Stimulated activated CD4-positive, alpha-beta T cell treated with anti-CD3 and anti-CD28 coated beads, TNF-alpha, amount 100 ng/mL, for 1 hour (primary cell): ENCODE measurements at places on chromosomes 1 and 21.

GRCh38 chr1:203306965-203307541 lies 1.7 kb downstream of the BTG2 start:
- DNase-seq: no peak

DNA sequence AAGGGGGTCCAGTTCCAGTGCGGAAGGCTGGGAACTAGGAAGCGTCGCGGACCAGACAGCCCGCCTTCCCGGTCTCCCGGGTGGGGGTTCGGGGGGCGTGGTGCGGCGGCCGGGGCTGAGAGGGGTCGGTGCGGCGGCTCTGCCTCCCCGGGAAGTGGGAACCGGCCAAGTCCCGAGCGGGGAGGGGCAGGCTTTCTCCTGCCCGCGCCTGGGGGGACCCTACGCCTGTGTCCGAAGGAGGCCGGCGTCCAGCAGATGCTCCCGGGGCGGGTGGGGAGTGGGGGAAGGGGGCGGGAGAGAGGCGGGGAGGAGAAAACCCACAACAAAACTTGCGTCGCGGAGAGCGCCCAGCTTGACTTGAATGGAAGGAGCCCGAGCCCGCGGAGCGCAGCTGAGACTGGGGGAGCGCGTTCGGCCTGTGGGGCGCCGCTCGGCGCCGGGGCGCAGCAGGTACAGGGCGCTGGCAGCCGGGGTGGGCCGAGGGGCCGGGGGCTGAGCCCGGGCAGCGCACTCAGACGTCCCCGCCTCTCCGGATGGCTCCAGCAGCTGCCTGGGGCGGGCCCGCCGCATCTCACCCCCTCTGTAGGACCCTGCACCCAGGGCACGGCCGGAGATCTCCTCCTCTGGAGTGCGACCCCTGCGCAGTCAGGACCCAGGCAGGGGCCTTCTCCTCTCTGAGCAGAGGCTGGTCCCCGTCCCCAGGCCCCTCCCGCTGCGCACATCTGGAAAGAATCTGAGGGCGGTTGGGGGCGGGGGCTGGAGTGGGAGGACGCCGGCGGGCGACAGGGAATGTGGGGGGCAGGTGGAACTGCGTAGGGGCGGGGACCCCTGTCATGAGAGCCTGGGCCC lies at the start of gene PODN:
PODN (plus strand) TSS at position 355 of the 849 bp plus-strand sequence. CDS start 7,643 bp downstream, outside the sequence.
- DNase-seq: no peak

DNA sequence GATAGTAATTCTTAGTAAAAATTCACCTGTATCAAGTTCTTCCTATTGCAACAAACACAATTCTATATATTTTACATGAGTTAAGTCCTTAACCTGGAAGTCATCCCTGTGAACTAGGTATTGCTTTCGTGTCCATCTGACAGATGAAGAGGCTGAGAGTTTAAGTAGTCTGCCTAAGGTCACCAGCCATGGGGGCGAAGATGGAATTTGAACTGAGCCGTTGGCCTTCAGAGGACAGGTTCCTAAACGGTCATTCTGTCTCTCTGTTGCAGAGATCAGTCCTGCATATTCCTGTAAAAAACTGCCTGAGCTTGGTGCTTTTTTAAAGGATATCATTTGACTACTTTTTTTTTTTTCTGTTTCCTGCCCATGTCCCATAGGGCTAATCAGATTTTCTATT lies 10.2 kb upstream of the POFUT2 start:
- DNase-seq: no peak

GRCh38 chr1:200453553-200453905 lies 43.7 kb upstream of the ZNF281 start:
- DNase-seq: no peak

DNA sequence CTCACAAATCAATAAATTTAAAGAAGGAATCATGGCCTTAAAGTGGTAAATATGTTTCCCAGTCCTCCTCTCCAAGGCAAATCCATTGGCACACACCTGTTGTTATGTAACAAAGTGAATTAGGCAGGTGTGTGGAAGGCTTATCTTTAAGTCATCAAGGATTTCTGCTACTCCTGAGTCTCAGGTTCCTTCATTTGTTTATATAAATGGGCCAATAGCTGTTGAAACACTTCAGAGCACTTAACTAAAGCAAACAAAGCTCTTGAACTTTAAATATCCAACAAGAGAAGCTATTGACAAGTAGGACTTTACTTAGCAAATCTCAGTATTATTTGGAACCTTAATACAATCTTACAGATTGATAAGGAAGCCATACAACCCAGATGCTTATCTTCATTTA lies 99.3 kb upstream of the ESRRG start:
- no peak for DNase-seq

DNA sequence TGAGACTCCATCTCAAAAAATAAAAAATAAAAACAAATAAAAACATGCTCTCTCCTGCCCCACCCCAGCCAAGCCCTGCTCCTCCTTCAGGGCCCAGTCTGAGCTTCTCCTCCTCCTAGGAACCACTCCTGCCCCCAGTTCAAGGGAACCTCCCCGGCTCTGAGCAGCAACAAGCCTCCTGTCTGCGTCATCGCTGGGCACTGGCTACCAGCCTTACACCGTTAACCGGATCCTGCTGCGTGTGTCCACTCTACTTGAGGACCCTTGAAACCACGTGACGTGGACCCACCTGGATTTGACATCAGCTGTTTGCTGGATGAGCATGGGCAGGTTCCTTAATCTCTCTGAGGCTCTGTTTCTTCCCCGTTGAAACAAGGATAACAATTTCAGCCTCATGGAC lies 1.6 kb upstream of the TAS1R2 start:
- DNase-seq: no peak

GRCh38 chr21:25080141-25080540 lies 527.1 kb downstream of the MRPL39 start:
- no peak for DNase-seq

GRCh38 chr1:160755911-160756848 lies 17.1 kb downstream of the SLAMF7 start:
- no peak for DNase-seq

DNA sequence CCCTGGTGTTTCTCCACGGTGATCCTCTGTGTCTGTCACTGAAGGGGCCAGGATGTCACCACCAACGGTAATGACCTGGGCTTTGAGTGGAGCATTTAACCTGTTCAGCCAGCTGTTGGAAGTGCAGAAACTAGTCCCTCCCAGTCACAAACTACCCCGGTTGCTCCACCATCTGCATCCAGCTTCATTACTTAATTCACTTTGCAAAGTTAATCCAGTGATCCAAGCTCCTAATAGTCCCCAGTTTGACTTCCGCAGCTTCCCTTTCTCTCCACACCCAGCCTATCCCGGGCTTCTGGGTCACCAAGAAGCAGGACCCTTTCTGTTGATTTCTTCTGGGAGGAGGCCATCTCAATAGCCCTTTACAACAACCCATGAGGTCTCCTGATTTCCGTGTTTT lies 63.5 kb downstream of the MDM4 start:
- DNase-seq: no peak

DNA sequence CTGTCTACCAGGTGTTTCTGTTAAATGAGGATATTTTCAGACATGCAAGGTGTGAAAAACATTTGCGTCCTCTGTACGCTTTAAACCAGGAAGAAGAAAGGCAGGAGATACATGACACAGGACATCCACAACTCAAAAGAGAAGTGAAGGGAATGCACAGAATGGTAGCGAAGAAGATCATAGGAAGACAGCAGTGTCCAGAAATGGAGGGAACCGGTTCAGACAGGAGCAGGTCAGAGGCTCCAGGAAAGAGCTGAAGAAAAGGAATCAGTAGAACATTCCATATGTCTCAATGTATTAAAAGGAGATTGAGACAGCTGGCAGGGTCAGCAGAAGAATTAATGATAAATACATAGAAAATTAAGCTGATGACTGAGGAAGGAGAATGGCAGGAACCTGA lies 190.9 kb downstream of the CDC7 start:
- no peak for DNase-seq

DNA sequence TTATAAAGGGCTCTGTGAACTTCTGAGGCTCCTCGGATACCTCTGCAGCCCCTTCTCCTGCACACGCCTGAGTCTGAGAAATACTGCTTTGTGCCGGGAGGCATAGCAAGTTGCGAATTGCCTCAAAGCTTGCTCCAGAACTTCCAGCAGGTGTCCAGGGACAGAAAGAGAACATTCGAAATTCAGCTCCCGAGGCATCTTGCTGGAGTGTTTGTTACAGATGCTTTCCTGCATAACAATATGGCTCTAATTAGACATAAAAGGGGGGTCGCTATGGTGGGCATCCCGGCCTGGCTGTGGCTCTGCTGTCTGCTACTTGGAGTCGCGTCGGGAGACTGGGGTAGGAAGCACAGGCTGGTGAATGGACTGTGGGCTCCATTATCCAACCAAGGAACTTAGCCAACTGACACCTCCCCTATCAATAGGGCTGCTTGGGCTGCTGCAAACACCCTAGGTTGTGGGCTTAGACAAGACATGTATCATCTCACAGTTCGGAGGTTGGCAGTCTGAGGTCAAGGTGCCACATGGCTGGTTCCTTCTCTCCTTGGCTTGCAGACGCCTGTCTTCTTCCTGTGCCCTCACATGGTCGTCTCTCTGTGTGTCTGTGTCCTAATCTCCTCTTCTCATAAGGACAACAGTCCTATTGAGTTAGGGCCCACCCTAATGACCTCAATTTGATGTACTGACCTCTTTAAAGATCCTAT lies 607.0 kb downstream of the NPHP4 start:
- no peak for DNase-seq

- no peak for DNase-seq
Measured at GRCh38 chr1:160811147-160811546, 15.2 kb downstream of the LY9 start.

DNA sequence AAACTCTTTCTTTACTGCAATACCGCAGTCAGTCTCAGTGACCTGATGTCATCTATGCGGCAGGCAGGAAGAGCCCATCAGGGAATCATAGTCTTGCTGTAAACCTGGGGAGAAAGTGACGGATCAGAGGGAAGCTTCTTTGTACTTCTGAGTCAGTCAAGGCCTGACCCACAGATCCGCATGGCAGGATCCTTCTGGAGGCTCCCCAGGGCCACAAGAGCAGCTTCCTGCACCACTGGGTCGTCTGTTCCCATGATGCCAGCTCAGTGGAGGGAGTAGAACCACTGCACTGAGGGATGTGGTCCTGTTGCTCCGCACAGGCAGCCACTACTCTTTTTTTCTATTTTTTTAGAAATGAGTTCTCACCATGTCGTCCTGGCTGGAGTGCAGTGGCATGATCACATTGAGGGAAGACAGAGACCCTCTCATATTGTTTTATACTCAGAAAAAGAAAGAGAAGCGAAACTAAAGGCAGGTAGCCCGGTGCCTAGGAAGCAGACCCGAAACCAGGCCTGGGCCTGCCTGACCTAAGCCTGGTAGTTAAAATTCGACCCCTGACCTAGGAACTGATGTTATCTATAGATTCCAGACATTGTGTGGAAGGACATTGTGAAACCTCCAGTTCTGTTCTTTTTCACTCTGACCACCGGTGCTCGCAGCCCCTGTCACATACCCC lies 6.3 kb upstream of the ERVH48-1 start:
- no peak for DNase-seq

DNA sequence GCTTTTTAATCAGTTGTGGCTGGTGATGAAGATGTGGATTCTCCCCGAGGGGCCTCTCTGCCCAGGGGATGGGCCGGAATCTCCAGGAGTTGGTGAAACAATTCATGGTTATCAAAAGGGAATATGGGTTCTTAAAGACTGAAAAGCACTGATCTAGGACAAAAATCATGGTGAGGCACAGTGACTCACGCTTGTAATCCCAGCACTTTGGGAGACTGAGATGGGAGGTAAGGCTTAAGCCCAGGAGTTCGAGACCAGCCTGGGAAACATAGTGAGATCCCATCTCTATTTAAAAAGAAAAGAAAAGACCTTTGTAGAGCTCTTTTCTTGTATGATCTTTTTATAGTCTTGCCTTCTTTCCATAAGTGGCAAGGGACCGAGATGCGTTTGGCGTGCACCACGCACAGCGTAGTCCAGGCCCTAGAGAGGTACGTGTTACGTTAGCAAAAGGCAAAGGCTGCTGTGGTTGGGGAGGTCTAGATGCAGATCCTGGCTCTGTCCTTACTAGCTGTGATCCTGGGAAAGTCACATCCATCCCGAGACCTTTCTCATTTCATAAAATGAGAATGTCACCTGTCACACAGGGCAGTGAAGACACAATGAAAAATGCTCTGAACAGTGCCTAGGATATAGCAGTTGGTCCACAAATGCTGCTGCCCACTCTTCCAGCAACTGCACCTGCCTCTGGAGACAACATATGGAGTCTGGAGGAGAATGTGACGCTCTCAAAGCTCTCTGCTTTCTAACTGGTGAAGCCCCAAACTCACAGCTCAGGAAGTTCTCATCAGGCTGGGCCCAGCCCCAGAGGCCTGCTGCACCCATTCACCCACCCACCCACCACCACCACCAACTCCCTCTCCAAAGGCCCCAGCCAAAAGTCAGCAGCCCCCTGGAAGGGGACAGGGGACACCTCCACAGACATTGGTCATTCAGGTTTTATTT lies 54.8 kb downstream of the KIF21B start:
- DNase-seq: no peak

DNA sequence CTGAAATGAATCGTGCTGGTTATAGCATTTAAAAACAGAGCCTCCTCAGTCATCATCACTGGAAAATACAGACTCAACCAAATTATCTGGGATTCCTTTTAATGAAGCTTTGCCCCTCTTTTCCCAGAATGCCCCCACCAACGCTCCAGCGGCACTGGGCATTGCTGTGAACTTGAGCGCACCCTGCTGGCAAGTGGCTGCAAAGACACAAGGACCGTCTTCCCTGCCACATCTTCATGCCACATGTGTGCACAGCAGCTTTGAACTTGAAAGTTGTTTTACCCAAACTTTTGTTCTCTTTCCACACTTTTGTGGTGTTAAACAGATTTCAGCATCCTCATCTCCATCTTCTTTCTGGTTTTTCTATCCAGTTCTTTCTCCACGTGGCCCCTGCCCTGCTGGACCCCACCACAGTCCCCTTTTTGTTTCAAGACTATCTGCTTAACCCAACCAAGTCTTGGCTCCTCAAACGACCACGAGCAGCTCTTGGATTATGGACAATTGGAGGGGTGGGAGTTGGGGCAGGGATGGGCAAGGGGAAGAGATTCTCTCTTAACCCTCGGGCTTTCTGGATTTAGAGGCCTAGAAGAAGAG lies 12.8 kb upstream of the LMX1A start:
- no peak for DNase-seq

DNA sequence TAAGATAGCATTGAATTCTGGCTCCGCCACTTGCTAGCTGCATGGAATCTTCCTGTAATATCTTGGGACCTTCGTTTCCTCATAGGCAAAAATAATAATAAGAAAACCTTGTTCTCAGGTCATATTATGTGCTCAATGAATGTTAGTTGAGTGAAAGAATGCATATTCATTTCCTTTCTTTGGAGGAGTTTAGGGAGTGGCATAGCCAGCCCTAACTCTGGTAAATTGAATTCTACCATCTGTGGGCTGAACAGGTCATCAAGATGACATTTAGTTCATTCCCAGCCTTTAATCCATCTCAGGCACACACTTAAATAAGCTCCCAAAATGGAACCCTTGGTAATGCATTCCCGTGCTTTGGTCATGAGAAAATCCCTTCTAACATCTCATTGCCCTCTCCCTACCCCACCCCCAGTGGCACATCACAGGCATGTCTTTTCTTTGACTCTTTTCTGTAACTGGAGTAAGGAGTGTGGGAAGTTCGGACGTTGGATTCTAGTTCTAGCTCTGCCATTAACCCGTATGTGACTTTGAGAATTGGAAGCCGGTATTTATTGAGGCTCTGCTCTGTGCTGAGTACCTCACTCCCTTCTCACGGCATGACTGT lies 13.2 kb upstream of the MYOG start:
- no peak for DNase-seq
